ENCODE measurements at places on chromosomes 4 and X. TPM values are rescaled to one million over a fixed set of nuclear protein-coding genes. Genes with fewer than 3 reads are reported as not detected.

- H3K4me3 ChIP-seq: no peak overlapping the region
- no peak overlapping the region for H3K27ac ChIP-seq
- DNase-seq: no peak
- no peaks in the 10 kb centered on the region for H3K4me1 ChIP-seq
Measured at GRCh38 chr4:59060002-59060846, 1950.0 kb upstream of the IGFBP7 start.

GRCh38 chr4:183164963-183165362 lies 65.9 kb downstream of the WWC2 start:
- no peak for DNase-seq
- H3K4me3 ChIP-seq: no peak overlapping the region
- no peaks in the 10 kb centered on the region for H3K27me3 ChIP-seq
- no peak overlapping the region for H3K27ac ChIP-seq
- H3K36me3 ChIP-seq: no peaks in the 10 kb centered on the region
- peaks cover 5% of the 10 kb centered on the region for H3K4me1 ChIP-seq

Gene SGMS2
- not detected for polyA plus RNA-seq

Gene DACH2
- polyA plus RNA-seq: not detected

Gene RNF128
- polyA plus RNA-seq: not detected

GRCh38 chr4:15868111-15868510 lies 70.4 kb downstream of the FGFBP1 start:
- no peaks in the 10 kb centered on the region for H3K36me3 ChIP-seq
- H3K27ac ChIP-seq: no peak overlapping the region

DNA sequence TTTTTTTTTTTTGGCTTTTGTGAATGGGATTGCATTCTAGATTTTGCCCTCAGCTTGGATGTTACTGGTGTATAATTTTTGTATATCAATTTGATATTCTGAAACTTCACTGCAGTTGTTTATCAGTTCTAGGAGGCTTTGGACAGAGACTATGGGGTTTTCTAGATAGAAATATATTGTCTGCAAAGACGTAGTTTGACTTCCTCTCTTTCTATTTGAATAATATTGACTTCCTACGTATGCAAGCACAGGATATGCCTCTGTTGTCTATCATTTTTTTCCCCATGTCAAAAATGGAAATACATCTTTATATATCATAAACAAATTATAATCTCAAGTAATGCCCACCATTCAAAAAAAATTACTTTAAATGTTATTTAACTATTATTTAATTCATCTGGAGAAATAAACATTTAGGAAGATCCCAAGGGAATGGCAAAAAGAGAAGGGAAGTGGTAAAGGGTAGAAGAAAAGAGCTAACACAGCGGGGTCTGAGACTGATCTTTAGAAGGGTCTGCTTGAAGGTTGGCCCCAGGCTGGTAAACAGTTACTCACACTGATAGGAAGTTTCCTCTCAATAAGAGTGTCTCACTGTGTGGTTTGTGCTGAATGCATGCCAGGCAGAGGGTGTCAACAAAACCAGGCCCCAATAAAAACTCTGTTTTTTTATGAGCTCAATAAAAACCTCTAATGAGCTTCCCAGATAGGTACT lies 35.7 kb downstream of the ZNF518B start:
- peaks cover 5% of the 10 kb centered on the region for H3K4me1 ChIP-seq
- no peak for DNase-seq
- H3K36me3 ChIP-seq: peaks cover 5% of the 10 kb centered on the region
- no peak overlapping the region for H3K27ac ChIP-seq
- no peak overlapping the region for H3K4me3 ChIP-seq
- peaks cover 6% of the 10 kb centered on the region for H3K27me3 ChIP-seq

Gene SATL1
- polyA plus RNA-seq: not detected

Gene POLA1
- 3.8 TPM for polyA plus RNA-seq

GRCh38 chr4:174517502-174518445 lies 4.5 kb downstream of the HPGD start:
- no peak overlapping the region for H3K27ac ChIP-seq
- no peak overlapping the region for H3K4me3 ChIP-seq
- H3K27me3 ChIP-seq: peaks cover under 1% of the 10 kb centered on the region

DNA sequence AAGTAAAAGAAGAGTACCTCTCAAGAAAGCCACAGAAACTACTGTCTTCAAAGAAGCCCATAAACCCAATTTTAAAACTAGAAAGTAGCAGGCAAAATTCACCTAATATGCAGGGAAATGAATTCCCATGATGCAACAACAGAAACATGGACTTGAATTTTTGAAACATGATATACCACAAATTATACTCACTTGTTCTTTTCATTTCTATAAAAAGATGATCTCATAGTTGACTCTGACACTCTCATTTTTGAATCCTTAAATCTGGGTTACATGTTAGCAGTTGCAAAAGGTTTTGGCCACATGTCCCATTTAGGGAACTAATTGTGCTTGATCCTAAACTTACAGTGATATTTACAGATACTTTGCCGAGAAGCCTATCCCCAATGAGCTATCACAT lies 1130.8 kb downstream of the FAT4 start:
- no peak for DNase-seq
- no peak overlapping the region for H3K4me3 ChIP-seq
- no peak overlapping the region for H3K27ac ChIP-seq
- H3K36me3 ChIP-seq: no peaks in the 10 kb centered on the region
- H3K27me3 ChIP-seq: no peaks in the 10 kb centered on the region

GRCh38 chr4:38925492-38926413 lies 58.1 kb downstream of the FAM114A1 start:
- H3K4me1 ChIP-seq: no peaks in the 10 kb centered on the region
- H3K36me3 ChIP-seq: no peaks in the 10 kb centered on the region
- no peak overlapping the region for H3K4me3 ChIP-seq
- H3K27ac ChIP-seq: no peak overlapping the region
- H3K27me3 ChIP-seq: peaks cover 11% of the 10 kb centered on the region

DNA sequence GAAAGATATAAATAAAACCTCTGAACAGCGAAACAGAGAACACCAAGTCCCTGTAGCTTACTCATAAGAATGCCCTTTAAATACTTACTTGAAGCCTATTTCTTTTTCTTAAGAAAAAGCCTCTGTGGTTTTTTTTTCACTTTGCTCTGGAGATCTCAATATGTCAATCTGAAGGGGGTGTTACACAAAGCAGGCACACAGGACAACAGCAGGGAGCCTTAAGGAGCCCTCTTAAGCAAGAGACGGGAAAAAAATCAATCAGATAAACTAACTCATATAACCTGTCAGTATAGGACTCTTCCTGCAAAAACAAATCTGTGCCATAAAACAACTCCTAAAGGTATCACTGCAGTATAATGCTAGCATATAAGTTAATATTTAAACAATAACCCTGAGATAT lies 611.1 kb upstream of the ATOH1 start:
- H3K27me3 ChIP-seq: no peaks in the 10 kb centered on the region
- no peaks in the 10 kb centered on the region for H3K36me3 ChIP-seq
- DNase-seq: no peak
- no peak overlapping the region for H3K4me3 ChIP-seq
- no peaks in the 10 kb centered on the region for H3K4me1 ChIP-seq

DNA sequence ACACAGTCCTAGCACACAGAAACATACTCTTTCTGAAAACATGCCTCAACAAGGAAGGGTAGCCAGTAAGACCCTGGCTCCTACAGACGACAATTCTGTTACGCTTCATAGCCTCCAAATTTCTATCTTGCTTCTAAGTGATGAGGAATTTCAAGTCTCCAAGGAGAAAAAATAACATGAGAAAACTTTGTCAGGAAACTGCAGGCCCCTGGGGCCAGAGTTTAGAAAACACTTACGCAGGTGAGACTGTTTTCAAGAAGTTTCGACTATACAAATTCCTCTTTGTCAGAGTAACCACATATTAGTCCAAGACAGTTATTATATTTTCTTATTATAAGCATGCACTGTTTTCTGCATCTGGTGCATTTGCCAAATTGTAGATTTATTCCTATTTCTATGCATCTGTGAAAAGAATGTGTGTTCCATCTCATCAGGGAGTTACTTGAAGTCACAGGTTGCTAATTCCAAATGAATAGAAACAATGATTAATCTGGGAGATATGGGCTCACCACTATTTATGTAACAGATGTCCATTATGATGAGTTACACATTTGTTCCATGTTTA lies 30.3 kb upstream of the HCCS start:
- no peak for DNase-seq
- H3K36me3 ChIP-seq: no peaks in the 10 kb centered on the region
- H3K4me3 ChIP-seq: no peak overlapping the region
- peaks cover 5% of the 10 kb centered on the region for H3K27me3 ChIP-seq

DNA sequence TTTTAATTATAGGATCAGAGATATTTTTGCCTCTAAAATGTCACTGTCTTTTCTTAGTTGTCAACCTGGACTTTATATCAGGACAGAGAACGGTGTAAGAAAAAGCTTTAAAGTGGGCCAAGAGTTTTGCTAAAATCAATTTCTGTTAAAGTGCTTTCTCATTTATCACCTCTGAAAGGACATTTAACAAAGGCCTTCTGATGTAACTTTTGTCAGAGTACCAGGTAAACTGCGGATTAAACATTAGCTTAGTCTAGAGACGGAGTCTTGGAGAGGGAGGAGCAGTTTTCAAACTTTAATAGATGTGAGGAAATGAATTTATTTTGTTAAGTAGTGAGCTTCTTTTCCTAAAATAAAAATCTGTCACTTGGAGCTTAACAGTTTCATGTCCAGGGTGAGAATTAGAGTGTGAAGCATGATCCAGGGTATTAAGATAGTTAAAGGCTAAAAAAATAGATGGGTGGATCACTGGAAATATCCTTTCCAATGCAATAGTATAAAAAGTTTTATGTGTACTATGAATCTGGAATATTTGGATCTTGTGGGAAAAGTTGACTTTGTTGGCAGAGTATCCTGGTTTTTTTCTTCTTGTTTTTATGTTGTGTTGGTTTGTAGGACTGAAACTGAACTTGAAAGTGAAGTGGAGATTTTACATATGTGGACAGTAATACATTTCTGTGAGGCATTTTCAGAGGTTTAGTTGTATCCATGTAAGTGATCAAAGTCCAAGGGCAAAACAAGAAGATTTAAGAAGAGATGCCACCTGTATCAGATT lies 33.6 kb upstream of the BMPR1B start:
- H3K36me3 ChIP-seq: no peaks in the 10 kb centered on the region
- H3K4me3 ChIP-seq: no peak overlapping the region
- DNase-seq: no peak
- H3K27ac ChIP-seq: no peak overlapping the region
- peaks cover 14% of the 10 kb centered on the region for H3K4me1 ChIP-seq

- no peak overlapping the region for H3K27ac ChIP-seq
- no peaks in the 10 kb centered on the region for H3K4me1 ChIP-seq
- no peaks in the 10 kb centered on the region for H3K36me3 ChIP-seq
- H3K4me3 ChIP-seq: no peak overlapping the region
Measured at GRCh38 chr4:3860061-3860912, 94.1 kb downstream of the ADRA2C start.

- H3K36me3 ChIP-seq: no peaks in the 10 kb centered on the region
- H3K27ac ChIP-seq: no peak overlapping the region
- no peaks in the 10 kb centered on the region for H3K27me3 ChIP-seq
- H3K4me3 ChIP-seq: no peak overlapping the region
Measured at GRCh38 chrX:11611161-11611560, 54.6 kb downstream of the ARHGAP6 start.

Gene SRPX
- not detected for polyA plus RNA-seq

GRCh38 chr4:169458575-169458974 lies 153.8 kb downstream of the NEK1 start:
- no peak overlapping the region for H3K27ac ChIP-seq
- H3K36me3 ChIP-seq: peaks cover 58% of the 10 kb centered on the region
- H3K27me3 ChIP-seq: no peaks in the 10 kb centered on the region
- DNase-seq: no peak
- no peak overlapping the region for H3K4me3 ChIP-seq

DNA sequence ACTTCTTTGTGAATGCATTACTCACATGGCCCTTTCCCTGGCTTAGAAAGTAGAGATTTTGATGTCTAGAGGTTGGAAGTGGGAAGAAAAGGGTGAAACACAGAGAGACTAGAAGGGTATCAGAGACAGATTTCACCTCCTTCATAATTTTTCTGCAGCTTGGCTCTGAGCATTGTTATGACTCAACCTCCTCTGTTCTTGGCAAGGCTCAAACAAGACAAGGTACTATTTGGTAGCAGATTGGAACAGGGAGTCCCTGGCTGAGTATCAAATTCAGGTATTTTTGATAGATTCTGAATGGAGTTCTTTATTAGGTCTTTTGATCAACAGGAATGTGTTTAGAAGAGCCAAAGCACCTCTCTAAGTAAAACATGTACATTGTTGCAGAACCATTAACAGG lies 146.3 kb upstream of the CHRDL1 start:
- peaks cover 17% of the 10 kb centered on the region for H3K27me3 ChIP-seq
- no peaks in the 10 kb centered on the region for H3K4me1 ChIP-seq
- no peaks in the 10 kb centered on the region for H3K36me3 ChIP-seq
- H3K27ac ChIP-seq: no peak overlapping the region
- no peak for DNase-seq
- no peak overlapping the region for H3K4me3 ChIP-seq
